ENCODE measurements at places on chromosomes 5 and 9.

- DNase-seq = no peak
These were observed 26.9 kb downstream of the ZNF484 start for GRCh38 chr9:92850898-92851297.

DNA sequence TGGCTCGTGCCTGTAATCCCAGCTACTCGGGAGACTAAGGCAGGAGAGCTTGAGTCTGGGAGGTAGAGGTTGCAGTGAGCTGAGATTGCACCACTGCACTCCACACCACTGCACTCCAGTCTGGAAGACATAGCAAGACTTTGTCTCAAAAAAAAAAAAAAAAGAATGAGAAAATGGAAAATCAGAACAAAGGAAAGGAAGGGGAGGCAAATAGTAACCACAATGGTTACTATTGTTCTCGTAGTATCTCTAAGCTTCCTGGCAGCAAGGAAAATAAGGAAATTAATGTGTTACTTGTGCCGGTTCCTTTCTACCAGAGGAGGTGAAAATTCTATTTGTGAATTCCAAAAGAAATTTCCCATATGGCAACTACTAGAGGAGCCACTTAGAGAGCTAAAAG, 48.5 kb upstream of the BNC2 start:
- no peak for DNase-seq

GRCh38 chr5:132074772-132075718, 1.5 kb downstream of the CSF2 start:
- peak; percentile 51 for DNase-seq

DNA sequence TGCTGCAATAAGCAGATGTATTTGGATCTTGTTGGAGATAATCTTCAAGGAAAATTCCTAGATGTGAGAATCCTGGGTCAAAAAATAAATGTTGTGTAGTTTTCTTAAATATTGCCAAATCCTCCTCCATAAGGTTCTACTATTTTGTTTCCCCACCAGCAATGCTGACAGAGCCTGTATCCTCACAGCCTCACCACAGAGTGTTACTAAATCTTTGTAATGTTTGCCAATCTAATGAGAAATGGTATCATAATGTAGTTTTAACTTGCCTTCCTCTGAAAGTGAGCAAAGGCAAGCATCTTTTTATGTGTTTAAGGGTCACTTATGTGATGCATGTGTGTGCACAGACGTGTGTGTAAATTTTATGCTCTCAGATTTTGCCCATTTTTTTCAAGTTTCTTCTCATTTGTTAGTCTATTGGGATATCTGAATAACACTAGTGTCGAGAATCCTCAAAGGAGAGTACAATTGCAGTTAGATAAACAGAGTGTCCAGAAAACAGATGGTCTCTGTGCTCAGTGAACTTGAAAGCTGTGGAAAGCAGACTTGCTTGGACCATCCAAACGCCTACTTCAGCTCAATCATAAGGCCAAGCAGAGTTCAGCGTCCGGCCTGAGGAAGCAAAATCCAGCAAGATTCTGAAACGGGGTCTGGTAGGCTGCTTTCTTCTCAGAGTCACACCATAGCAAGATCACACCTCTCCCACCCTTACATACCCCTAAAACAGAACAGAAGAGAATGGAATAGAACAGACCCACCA, 35.7 kb upstream of the UGT3A1 start:
- DNase-seq = no peak

DNA sequence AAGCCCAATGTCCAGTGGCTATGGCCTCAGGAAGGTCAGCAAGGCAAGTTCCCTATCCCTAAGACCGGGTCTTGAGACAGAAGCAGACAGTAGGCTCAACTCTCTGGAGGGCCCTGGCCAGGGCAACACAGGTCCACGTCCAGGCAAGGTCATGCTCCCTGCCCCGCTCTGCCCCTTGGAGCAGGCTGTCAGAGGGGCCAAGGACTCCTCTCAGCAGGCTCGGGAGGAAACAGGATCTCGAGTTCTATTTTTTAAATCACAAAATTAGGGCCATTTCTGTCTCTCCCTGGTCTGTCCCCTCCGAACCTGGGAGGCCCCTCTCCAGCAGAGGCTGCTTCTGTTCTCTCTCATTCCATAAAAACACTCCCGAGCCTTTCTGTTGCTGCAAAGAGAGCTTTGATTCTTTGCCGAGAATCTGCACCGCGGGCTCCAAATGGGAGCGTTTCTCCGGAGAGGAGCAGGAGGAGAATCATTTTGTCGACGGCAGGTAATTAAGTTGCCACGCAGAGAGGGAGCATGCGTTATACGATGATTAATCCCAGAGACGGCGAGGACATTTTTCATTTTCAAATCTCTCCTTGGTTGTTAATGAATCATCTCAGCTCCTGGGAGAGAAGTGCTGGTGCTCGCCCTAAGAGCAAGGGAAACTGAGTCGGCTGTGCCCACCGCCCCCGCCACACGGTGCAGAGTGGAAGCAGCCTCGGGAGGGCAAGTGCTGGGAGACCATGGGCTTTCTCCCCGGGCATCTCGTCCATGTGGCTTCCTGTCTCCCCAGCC, 24.5 kb upstream of the FCN1 start:
- no peak for DNase-seq

DNA sequence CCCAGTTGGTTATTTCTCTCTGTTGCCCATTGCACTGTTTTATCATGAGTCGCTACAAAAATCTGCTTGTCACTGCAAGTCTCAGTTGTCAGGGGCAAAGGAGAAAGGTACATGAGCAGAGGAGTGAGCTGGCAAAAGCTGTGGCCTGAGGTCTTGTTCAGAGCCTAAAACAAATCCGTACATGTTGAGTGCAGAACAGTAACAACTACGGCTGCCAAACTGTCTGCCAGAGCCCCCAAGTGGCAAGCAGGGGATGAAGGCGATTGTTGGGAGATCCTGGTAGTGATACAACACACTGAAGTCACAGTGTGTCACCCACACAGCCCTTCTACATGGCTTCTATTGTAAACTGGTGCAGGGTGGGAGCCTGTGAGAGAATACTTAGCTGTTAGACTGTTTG, 50.9 kb downstream of the BRINP1 start:
- no peak for DNase-seq

DNA sequence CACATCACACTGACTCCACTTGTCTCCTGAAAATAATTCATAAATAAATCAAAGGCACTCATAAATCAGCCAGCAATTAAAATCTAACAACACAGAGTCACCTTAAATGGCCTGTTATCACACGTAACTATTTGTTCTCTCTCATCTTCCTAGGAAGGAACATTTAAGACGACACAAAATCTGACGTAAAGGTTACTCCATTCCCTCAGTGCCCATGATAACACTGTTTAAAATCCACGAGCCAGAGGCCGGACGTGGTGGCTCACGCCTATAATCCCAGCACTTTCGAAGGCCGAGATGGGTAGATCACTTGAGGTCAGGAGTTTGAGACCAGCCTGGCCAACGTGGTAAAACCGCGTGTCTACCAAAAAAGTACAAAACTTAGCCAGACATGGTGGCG, 56.4 kb downstream of the MYO10 start:
- no peak for DNase-seq

- no peak for DNase-seq
These were observed 293.0 kb downstream of the KCTD16 start for GRCh38 chr5:144463481-144464223.

GRCh38 chr9:70556771-70557170, 142.3 kb upstream of the KLF9 start:
- DNase-seq = no peak

DNA sequence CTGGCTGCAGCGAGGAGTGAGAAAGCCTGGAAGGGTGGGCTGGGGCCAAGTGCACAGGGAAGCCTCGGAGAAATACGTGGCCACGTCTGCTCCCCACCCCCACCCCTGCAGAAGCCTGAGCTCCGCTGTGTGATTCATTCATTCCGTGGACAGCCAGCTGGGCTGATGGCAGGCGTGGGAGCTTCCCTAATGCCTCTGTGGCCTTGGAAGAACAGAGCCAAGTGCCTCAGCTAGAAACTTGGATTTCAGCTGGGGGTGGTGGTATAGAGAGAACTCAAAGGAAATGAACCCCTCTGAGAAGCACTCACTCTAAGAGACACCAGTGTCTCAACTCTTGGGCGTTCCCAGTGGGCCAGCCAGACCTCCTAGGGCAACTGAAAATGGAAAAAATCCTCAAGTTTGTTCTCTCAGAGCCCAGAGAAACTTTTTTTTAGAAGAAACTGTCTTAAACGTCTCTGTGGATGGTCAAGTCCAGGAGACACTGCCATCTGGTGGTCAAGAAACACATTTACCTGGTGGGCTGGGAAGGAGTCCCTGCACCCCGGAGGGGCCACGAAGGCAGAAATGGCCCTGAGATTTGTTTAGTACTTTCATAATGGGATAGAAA, 18.0 kb downstream of the ATOX1 start:
- DNase-seq = peak; percentile 83

GRCh38 chr9:95719354-95719753, 156.1 kb upstream of the ERCC6L2 start:
- DNase-seq = no peak

DNA sequence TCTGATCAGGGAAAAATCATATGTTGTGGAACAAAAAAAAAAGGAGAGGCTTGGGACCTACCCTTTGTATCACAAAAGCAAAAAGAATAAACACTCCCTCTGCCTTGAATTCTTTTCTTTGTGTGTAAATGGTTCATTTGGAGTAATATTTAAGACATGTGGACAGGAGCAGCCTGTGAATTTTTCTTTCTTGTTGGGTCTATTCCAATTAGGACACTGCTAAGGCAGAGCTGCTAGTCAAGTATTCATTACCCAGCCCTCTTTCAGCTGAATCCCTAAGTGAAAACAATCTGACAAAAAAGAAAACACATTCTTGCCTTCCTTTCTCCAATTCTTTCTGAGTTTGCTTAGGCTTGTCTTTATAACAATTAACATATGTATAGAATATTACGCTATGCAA, 330.0 kb downstream of the EBF1 start:
- DNase-seq = no peak

GRCh38 chr5:98954392-98955028, 25.7 kb upstream of the CHD1 start:
- DNase-seq = no peak

GRCh38 chr5:5780253-5780652, 357.8 kb downstream of the ICE1 start:
- no peak for DNase-seq

DNA sequence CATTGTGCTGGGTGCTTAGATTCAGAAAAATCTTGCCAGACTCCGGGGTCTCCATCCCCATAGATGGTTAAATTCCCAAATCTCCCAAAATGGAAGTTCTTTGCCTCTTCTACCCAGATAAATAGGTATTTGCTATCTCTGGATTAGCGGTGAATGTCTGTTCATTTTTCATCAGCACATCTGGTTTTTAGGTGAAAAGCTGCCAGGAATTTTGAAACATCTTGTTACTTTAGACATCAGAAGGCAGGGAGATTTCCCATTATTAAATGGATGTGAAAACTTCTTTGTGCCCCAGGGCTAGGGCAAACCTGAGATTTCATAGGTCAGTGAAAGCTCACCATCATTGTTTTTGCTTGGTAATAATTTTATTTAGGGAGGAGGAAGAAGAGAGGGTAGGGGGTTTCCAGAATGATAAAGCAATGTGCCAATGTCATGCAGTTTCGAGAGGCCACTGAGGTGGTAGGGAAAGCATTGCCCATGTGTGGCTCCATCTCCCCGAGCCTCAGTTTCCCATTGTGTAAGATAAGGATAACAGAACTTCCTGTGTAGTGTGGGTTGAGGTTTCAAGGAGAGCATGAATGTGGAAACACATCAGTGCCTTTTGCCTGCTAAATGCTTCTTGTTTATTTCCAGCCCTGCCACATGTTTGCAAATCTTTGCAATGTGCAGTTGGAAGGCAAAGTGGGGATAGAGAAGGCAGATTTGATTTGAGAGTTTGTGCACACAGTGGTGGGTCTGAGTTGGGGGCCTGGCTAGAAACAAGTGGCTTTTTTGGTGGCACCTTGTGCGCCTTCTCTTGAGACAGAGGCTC, 147.2 kb upstream of the KLF4 start:
- DNase-seq = no peak

GRCh38 chr5:30551618-30552017, 641.9 kb upstream of the CDH6 start:
- DNase-seq = no peak

DNA sequence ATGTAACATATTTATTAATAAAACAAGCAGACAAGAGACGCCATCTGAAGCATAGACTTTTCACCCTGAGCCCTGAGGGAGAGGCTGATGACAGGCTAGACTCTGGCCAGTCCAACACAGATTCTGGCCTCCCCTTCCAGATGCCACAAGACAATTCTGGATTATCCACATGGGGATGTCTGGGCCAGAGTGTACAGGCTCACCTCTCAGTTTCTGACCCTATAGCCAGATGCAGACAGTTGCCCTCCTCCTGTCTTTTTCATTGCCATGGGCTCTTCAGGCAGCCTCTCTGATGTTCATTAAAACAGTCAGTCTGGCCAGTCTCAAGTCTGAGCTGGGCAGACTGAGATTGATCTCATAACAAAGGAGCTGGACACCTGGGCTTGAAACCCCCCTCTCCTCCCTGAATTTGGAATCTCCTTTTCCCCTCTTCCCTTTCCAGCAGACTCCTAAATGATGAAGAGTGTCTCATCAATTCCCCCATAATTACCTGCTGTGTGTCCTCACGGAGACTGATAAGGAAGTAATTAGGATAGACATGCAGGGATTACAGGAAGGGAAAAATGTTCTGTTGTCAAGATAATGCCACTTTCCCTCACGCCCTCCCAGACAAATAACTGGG, 89.6 kb downstream of the ASTN2 start:
- no peak for DNase-seq

DNA sequence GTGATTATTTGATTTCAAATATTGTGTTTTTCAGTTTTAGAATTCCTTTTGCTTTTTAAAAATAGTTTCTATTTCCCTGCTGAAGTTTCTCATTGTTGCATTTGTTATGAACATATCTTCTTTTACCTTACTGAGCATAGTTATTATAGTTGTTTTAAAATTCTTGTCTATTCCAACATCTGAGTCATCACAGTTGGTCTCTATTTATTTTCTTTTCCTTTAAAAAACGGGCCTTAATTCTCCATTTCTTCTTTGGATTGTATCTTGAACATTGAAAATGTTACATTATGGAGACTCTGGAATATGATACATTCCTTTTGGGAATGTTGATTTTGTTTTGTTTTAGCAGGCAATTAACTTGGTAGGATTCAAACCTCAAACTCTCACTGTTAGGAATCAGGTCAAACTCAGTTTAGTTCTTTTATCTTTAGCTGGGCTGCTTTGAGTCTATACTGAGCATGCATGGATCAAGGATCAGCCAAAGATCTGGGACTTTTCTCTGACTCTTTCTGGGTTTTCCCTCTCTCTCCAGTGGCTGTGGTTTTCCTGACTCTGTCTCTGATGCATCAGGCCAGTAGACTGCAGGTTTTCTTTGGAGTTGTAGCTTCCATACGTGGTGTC, 70.3 kb downstream of the TEK start:
- no peak for DNase-seq

GRCh38 chr5:150398722-150399523, 13.8 kb downstream of the CD74 start:
- no peak for DNase-seq

DNA sequence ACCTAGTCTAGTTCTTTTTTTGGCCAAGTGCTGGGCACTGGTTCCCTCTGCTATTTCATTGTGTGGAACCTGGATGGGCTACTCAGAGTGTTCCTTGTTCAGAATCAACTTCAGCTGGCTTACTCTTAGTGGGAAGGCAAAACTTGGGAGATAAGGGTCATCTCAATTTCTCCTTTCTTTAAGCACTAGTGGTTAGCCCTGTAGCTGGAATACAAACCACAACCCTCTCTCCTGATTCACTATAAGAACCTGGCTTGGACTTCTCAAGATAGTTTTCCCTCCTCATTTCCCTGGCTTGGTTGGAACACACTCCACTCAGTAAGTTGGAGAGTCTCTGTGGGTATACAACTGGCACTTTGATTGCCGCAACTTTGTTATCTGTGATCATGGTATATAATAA, 35.1 kb downstream of the GRIA1 start:
- no peak for DNase-seq
